ENCODE measurements at places on chromosomes 2 and 18. TPM values are rescaled to one million over a fixed set of nuclear protein-coding genes. Genes with fewer than 3 reads are reported as not detected.

DNA sequence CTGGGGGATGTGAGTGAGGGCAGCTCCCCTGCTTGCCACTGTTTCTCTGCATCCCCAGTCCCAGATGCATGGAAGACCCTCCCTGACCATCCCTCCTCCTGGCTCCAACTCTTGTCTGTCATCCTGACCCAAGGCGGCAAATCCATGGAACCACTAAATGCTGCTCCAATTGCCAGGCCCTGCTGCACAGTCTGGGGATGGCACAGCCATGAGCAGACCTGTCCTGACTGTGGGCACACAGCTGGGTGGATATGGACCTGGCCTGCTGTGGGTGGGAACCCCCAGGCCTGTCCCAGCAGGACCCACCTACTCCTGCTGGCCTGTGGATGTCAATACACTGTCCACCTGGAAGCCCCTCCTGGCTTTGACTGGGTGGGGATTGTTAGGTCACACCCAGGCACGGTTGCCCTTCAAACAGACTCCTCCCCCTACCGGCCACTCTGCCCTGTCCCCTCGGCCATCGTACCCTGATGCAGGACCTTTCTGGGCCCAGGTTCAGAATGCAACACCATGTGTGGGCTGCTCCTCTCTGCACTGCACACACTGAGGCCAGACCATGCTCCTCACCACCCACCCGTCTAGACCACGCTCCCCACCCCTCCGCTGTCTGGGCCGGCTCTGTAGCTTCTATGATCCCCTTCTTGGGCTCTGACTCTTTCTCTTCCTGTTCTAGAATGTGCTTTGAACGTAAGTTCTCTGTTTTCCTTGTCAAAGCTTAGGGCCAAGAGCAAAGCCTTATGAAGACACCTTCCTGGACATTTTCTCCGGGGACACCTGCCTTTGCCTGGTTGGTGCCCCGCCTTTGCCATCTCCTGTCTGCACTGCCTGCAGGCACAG, 57.9 kb downstream of the INPP5D start:
- DNase-seq = no peak

DNA sequence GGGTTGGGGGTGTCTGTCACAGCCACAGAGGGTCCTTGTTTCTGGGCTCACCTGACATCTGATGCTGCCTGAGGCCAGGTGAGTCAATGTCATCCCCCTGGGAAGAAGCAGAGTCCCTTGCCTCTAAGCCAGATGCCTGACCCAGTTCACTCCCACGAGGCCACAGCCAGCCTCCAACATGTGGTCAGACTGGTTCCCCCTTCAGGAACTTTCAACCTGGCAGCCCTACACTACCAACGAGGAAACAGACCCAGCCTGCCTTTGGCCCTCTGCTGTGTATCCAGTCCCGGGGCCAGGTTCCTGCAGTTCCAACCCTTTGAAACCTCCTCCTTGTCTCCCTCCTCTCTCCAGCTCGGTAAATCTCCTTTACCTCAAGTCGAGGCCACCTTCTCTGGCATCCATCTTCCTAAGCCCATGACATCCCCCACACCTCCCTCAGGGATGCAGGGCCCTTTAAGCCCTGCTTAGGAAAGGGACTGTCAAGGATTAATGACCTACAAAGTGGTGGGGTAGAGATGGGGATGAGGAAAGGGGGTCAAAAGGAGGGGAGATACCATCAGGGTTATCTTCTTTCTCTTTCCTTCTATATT, 49.2 kb upstream of the SMAD2 start:
- DNase-seq = no peak

DNA sequence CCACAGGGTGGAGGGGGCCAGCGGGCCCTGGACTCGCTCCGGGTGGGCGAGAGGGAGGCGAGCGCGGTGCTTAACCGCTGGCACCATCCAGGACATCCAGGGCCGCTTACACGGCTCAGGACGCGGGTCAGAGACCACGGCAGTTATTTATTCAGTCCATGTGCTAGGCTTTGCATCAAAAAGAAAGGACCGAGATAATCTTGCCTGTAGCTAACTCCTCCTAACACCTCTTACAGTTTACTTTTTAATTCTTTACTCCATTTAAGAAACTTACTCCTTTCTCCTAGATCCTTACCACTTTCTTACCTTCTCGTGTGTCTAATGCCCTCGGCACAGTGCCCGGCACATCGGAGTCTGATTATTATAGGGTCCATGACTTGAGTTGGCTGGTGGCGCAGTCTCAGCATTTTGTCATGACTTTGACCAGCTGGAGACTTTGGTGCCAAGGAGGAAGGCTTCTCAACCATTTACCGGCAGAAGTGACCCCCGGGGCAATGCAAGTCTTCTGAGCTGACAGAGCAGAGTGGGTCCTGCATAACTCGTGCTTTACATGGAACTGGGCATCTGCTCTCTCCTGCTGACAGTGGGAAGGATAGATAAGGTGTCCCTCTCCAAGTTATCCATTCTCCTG, 503 bp downstream of the ANXA4 start:
- DNase-seq = no peak

DNA sequence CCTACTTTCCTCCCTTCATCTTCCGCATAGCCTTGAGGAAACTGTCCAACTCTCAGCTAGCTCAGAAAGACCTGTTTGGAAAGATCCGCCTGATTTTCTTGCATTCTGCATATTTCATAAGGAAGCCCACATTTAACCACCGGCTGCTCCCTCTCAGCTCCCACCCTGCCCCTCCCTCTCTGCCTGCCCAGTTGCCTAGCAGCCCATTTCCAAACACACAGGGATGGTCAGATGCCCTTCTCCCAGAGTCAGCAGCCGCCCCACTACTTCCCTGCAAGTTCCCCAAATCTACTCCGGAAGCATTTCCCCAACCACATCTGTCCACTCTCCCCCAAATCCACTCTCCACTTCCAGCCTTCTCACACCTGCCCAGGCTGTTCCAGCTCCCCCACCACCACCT, 96.0 kb downstream of the TNS1 start:
- no peak for DNase-seq

DNA sequence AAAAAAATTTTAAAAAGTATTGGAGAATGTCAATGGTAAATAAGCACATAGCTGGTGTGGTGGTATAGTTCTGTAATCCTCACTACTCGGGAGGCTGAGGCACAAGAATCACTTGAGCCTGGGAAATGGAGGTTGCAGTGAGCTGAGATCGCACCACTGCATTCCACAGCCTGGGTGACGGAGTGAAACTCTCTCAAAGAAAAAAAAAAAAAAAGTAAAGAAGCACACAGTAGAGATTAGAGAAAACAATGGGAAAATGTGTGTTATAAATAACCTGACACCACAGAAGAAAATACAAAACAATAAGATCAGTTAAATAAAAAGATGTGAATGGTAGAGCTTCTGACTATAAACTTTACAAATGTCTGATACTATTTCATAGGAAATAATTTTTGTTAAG, 163.7 kb upstream of the WDSUB1 start:
- no peak for DNase-seq

DNA sequence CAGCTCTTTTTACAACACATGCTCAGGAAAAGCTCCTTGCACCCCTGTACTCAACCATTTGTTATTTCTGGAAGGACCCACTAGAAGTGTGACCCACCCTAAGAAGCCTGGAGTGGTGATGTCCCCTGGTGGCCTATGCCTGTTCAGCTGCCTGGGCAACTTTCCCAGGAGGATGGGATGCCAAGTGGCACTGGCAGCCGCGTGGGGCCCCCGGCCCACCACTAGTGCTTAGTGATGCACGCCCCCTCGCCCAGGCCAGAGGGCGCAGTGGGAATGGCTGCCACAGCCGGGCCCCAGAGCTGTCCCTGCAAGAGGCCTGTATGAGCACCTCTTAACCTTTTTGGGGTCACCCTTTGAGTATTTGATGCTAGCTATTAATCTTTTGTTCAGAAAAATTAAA, 18.1 kb downstream of the IMPA2 start:
- no peak for DNase-seq

The CFAP53 gene
- 0.53 TPM for total RNA-seq

The ASXL3 gene
- total RNA-seq = 3.9 TPM

Measured in adrenal gland (tissue), 19 donors.